ENCODE measurements at places on chromosomes 16 and 17.

GRCh38 chr17:49434821-49435670 lies 20.4 kb upstream of the PHB1 start:
- no peak for DNase-seq

DNA sequence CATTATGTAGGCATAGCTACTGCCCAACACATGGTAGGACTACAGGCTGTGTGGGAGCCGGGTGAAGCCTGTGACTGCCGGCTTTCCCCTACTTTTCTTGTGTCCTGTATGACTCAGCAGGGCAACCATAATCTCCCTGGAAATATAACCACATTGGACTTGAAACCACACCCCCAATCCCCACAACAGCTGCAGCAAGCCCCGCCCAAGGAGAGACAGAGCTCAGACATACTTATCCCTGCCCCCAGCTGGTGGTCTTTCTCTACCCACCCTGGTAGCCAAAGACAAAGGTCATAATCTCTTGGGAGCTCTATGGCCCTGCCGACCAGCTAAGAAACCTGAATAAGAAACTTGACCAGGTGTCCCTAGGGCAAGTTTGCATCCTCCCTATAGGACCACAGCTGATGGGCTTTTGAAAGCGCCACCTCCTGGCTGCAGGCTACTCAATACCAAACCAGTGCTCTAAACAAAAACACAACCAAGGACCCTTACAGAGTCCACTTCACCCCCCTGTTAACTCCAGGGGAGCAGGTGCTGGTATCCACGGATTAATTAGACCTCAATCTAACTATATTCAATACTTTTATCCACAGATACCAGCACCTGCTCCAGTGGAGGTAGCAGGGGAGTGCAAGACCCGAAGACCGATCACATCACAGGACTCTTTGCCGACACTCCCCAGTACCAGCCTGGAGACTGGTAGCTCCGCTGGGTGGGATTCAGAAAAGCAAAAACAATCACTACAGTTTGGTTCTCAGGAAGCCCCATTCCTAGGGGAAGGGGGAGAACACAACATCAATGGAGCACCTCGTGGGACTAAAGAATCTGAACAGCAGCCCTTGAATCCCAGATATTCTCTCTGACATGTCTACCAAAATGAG lies 91.2 kb downstream of the IRX5 start:
- DNase-seq, result no peak

- no peak for DNase-seq
These were observed at the start of gene STAT5B for GRCh38 chr17:42276359-42276608. TSS of gene STAT5B (minus strand) at chr17:42276391. CDS start at chr17:42232127, 44,264 bp downstream.

GRCh38 chr17:39951924-39952679 lies 10.7 kb upstream of the GSDMA start:
- DNase-seq, result no peak

DNA sequence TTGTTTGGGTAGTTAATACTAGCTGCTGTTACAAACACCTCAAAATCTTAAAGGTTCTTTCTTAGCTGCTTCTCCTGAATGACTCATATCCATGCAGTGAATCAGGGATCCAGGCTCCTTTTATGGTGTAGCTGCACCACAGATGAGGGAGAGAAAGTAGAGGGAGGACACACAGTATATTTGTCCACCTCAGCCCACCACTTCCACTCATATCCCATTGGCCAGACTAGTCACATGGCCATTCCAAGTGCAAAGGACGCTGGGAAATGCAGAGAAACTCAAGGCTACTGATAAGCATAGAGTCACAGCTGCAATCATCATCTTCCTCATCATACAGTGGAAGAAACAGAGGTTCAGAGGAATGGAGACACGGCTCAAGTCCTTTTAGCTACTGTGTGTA lies 63.8 kb downstream of the GSG1L start:
- DNase-seq, result no peak

DNA sequence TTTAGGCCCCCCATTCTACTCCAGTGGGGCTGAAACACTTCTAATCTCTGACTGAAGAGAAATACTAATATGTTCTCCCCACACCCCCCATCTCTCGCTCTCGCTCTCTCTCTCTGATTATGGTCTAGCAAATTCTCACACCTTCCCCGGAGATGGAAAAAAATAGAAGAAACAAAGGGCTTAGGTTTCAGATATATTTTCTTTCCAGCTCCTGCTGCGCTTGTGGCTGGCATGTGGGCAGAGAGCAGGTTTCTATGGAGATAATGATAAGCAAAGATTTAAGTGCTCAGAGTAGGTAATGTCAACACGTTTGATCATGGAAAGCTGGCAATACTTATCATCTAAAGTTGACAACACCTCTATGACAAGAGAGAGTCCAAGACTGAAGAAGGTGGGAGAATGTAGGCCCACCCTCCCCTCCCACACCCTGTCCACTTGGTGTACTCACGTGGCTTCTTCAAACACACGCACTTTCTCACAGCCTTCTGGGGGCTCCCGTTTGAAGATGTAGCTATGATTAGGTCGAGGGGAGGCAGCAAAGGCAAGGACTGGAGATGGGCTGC lies 8.0 kb upstream of the SLC35B1 start:
- DNase-seq, result no peak

GRCh38 chr17:63601439-63602371 lies 1.0 kb downstream of the TACO1 start:
- DNase-seq, result no peak

DNA sequence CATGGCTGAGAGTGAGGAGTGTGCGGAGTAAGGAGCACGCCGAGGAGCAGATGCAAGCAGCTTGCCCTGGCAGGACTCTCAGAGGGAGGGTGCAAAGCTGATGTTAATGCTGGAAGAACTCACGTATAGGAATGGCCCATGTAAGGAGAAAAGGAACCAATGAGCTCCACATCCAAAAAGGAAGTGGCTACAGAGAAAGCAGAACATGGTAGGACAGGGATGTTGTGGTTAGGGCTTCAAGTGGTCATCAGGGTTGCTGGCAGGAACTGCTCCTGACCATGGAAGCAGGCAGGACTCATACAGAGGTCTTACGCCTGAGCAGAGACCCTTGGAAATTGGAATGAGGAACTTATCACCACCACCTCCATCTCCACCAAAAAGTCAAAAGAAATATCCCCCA lies 5.2 kb downstream of the MYO1D start:
- no peak for DNase-seq

DNA sequence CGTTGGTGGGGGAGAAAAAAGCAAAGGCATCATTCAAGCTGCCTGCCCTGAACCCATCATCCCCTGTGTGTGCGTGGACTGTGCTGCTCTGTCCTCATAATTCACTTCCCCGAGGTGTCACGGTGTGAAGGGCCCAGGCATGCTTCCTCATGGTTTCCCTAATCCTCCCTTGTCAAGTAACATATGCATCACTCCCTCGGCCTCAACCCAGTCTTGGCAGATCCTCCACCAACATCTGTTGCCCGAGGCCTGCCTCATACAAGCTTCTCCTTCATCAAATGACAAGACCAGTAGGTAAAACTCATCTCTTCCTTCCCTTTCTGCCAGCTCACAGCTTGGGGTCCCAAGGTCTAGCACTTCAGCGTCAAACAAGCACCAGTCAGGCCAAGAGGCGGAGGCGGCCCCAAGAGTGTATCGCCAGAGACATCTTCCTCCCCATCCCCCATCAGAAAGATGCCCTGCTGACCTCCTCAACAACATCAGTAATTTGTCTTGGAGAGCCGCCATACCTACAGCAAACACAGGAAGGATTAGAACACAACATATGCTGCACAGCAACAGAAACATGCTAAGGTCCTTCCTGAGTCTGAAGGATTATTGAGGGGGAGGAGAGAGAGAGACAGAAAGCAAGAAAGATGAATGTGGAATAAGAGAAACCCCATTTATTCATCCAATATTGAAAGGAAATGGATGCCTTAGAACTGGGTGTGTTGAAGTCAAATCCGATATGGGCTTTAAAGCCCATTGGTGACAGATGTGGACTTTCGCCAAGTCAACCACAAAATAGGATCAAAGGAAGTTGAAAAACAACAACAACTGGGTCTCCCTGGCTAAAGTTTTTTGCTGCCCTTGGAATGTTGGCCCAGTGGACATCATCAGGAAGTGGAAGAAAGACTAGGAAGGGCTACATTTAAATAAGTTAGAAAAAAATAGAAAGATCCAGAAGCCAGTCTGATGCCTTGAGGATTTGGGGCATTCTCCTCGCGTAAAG lies 38.4 kb downstream of the SOX9 start:
- DNase-seq, result no peak

- no peak for DNase-seq
These were observed 34.3 kb downstream of the LIMD2 start for GRCh38 chr17:63665527-63666214.

DNA sequence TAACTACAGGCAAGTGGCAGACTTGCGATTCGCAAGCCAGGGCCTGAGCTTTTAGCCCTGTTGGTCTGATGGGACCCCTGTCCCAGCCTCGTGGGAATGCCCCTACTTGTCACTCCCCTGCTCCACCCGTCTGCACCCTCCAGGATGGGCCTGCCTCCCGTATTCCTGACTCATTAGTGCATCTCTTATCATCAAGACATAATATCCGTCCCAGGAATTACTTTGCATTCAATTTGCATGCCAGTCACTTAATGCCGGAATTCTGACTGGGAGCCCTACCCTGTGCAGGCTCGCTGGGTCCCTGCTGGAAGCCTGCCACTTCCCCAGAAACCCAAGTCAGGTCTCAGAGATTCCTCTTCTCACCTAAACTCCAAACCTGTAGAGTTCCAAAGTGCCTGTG lies 3.3 kb downstream of the PRSS53 start:
- no peak for DNase-seq

- no peak for DNase-seq
These were observed 9.2 kb upstream of the TLCD3B start for GRCh38 chr16:30040221-30040620.

DNA sequence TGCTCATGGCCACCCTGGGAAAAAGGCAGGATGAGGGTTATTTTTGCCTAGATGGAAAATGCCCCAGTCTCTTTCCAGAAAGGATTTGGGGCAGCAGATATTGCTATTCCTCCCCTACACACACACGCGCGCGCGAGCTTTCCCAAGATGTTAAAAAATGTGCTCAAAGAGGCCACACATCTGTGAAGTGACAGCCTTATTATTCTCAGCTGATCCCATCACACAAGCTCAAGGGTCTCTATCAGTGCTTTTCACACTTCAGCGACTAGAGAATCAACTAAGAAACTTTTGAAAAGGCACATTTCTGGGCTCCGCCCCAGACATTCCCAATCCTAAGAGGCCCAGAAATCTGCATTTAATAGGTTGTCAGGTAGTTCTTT lies 5.7 kb upstream of the RAB5C start:
- no peak for DNase-seq

GRCh38 chr17:44216173-44216572 lies 3.3 kb downstream of the UBTF start:
- no peak for DNase-seq

GRCh38 chr17:39306509-39307212 lies 80.9 kb upstream of the STAC2 start:
- no peak for DNase-seq

GRCh38 chr16:27245276-27246172 lies 23.0 kb downstream of the NSMCE1 start:
- peak; percentile 51 for DNase-seq

DNA sequence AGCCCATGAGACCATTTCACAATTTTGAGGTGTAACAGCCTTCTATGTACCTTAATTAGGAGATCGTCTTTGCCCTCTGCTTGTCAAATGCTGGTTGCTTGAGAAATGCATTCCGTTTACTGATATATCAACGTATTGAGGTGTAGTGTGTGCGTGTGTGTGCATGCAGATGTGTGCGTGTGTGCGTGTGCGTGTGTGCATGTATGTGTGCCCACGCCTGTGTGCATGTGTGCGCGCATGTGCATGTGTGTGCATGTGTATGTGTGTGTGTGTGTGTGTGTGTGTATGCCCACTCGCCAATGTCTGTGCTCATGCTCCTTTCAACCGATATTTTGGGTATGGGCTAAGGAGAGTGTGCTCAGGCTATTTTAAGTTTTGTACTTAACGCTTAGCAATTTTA lies 81.5 kb upstream of the ZFHX3 start:
- DNase-seq, result no peak
